ENCODE measurements at places on chromosomes 11 and 22. TPM values are rescaled to one million over a fixed set of nuclear protein-coding genes. Genes with fewer than 3 reads are reported as not detected.

Gene C11orf91
- polyA plus RNA-seq, result not detected

Gene HYLS1
- 2.3 TPM for polyA plus RNA-seq

Gene NXPE1
- not detected for polyA plus RNA-seq

Gene EMID1
- polyA plus RNA-seq, result 16.8 TPM

Gene HNRNPUL2
- 25.9 TPM for polyA plus RNA-seq

All from pancreas (tissue), 10 donors.